NCI-H1105 treated with DMSO at 0.1 percent for 48 hours (cell line): ENCODE measurements at places on chromosomes 1 and 21.

- no peak for DNase-seq
Observed at GRCh38 chr21:29818383-29818921, 121.3 kb downstream of the GRIK1 start.

GRCh38 chr1:227998374-227999055, 8.3 kb upstream of the WNT3A start:
- no peak for DNase-seq

- no peak for DNase-seq
Observed at GRCh38 chr1:171422511-171422910, 62.8 kb upstream of the PRRC2C start.

GRCh38 chr1:117534995-117535467, 70.8 kb upstream of the TENT5C start:
- peak; percentile 49 for DNase-seq

DNA sequence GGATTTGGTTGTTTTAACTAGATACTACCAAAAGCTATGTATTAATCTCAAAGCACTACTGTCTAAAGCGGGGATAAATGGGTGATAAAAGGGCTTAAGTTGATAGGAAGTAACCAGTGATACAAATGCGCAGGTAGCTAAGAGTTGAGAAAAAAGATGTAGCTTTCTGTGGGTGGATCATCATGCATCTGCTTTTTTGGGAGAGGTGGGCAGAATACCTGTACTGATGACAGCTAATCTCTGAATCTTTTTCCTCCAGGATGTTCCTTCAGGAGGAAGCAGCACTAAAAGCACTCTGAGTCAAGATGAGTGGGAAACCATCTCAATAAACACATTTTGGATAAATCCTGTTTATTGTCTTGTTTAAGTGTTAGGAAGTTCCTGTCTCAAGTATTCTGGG, 1.2 kb downstream of the RPS27 start:
- no peak for DNase-seq

DNA sequence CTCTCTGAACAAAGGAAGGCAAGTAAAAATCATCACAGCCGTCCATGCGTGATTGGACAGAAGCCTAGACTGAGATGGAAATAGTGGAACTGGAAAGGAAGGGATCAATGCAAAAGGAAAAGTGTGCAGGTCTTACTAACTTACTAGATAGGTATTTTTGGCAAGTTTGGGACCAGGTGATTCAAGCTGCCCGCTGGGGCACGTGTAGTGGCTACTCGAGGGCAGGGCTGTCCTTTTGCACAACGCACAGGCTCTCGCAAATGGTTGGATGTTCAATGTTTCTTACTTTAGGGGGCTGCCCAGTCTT, 566 bp upstream of the ALG6 start:
- peak; percentile 45 for DNase-seq

- DNase-seq, result no peak
Observed at GRCh38 chr1:91036894-91037829, 15.3 kb upstream of the ZNF644 start.

GRCh38 chr1:150280138-150280707, 2.1 kb upstream of the CIART start:
- DNase-seq, result no peak

- no peak for DNase-seq
Observed at GRCh38 chr1:207831517-207832327, 79.2 kb downstream of the CD34 start.

DNA sequence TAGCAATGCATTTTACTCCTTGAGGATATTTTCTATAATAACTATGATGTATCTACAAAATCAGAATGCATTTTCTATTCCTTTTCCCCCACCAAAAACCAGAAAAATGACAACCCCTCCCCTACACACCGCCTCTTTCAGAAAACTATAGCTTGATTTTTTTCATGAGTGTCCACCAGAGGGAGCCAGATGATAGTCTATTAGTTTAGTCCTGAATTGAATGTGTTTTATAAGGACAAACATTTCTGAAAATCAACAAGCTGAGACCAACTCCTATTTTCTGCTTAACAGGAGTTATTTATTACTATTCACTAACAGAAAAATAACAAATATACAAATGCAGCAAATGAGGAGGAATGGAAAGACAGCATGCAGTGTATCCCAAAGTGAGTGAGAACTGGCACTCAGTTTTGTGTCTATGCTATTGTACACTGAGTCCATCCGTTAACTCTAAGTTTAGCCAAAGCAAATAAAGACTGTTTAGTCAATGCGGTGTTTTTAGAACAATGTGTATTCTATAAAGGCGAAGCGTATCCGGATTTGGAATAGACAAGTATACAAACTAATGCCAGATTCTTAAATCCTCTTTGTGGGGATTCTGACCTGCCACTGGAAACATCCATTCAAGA, 182.6 kb downstream of the VAV3 start:
- DNase-seq, result peak; percentile 41

DNA sequence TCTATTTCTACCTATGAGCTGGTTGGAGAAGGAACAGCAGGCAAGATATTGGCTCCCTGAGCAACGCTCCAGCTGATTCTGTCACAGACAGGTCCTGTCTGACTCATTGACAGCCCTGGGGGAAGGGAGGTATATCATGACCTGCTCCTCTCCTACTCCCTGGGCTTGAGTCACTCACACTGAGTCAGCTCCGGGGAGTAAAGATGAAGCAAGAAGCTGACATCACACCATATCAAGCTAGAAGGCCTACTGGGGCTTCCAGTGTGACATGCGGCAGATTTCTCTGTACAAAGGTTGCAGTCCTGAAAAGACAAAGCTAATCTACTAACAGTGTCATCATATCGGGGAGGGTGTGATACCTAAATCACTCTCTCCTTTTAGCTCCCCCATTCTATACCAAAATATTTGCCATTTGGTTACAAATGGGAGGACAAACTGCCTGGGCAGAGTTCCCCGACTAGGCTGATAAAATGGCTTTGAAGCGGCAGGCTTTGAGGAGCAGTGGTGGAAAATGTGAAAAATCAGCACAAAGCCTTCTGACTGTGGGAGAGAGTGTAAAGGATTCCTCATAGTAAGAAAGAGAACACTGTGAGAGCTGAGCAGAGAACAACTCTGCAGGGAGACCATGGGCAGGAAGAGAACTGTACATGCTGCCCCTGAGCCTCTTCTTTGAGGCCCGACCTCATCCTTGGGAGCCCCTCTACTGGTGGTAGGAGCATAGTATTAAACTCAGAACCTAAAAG, 15.5 kb downstream of the PI4KB start:
- no peak for DNase-seq

DNA sequence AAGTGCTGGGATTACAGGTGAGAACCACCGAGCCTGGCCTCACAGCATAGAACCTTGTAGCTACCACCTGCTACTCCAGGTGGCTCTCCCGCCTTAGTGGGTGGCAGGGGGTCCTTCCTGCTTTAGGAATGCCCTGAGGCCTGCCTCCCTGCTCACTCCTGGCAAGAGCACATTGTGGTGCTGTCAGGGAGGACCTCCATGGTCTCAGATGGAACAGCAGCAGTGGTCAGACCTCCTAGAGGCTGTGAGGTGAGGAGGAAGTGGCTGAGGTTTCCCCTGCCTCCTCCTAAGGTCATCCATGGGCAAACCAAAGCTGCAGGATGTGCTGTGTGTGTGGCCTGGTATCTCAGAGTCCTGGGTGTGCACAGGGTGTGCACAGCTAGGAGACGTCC, 6.7 kb downstream of the SOX13 start:
- no peak for DNase-seq

DNA sequence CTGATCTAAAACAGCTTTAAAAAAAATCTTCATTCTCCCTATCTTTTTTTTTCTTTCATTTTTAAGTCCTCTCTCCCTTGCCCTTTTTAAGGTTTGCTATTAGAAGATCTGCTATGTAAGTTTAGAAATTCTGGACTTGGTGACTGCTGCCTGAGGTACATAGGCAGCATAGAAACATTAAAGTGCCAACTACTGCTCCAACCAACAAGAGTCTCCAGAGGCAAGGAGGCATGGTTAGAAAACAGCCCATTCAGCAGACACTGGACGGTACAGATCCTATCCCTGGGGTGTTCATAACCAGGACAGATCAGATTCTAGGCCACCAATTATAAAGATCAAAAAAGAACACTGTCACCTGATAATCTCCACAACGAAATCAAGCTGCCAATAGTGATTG, 36.6 kb downstream of the GPR3 start:
- no peak for DNase-seq
